ENCODE measurements at places on chromosomes 7 and 10. TPM values are rescaled to one million over a fixed set of nuclear protein-coding genes. Genes with fewer than 3 reads are reported as not detected.
A peak's percentile ranks its signal among the peaks of the same experiment; 100 is the strongest.

- no peak for DNase-seq
Measured at GRCh38 chr10:75922435-75922834, 491.0 kb downstream of the LRMDA start.

DNA sequence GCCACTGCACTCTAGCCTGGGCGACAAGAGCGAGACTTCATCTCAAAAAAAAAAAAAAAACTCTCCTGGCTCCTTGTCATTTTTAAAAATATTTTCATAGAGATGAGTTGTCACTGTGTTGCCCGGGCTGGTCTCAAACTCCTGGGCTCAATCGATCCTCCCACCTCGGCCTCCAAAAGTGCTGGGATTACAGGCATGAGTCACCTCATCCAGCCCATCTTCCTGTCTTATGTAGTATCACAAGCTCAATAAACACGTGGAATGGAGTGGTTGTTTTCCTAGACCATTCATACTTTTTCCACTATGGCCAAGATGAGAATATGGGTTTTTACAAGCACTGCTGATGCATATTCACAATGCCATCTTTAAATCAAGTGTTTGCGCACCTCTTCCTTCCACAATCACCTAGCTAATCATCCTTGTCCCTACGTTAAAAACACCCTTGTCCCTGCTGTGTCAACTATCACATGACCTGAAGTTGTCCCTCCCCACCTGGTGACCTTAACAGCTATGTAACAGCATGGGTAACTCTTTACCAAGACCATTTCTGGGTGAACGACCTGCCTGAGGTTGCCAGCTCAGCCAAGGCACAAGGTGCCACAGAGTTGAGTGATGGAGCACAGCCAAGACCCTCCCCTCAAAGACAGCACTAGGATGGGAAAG lies 21.3 kb downstream of the DLG5 start:
- no peak for DNase-seq

GRCh38 chr10:126135177-126135576 lies 238.8 kb downstream of the FANK1 start:
- DNase-seq: no peak

DNA sequence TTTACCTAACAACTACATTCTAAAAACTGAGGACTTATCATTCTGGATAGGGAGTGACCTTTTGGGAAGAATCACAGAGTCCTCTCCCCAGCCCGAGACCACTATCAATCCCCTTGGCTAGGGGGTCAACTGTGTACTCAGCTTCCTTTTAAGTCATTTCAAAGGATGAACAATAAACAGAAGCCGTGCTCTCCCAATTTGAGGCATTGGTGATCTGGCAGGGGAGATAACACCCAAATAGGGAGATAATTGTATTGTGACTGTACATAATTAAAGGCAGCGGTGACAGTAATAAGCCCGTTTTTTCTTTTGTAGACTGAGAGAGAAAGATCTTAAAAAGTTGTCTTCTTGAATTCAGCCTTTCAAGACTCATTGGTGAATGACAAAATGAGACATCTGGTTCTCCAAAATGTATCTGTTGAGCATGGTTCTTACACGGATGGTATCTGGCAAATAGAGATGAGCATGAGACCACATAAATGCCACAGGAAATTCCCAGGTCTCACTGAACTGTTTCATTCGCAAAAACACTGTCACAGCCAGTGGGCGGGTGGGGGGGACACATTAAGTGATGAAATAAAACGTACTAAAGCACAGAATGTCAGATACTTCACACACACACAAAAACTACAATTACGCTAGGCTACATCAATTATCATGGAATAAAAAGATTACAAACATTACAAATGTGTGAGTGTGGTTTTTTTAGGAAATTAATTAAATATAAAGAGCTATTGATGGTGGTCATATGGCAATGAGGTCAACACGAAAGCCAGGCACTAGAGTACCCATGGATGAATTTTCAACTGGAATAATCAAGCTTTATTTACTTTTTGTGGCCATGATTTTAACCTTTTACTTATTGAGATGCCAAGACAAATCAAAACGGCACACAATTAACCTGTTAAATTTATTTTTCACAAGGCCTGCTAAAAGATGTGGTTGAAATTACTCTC lies 108.4 kb downstream of the HIPK2 start:
- DNase-seq: no peak

GRCh38 chr7:80732630-80733029 lies 94.2 kb downstream of the CD36 start:
- DNase-seq: peak; percentile 54

DNA sequence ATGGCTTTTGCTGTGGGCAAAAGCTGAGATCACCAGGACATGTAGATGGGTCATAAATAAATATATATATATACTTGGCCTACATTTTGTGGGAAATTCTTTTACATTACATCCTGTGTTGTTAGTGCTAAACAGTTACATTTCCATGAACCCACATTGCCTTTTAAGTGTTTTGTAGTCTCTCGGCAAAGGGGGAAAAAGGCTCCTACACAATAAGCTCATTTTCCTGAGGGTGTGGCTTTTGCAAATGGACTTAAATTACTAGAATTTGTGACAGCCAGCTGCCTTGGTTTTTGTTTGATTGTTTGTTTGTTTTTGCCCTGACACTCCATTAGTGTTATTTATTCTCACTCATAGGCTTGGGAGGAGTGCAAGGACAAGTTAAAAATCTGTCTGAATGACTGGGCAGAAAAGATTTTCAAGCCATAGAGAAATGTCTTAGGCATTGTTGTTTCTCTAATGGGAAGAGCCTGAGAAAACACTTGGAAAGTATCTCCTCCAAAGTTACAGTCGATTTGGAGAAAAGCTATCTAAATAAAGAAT lies 128.8 kb downstream of the DGKB start:
- no peak for DNase-seq

DNA sequence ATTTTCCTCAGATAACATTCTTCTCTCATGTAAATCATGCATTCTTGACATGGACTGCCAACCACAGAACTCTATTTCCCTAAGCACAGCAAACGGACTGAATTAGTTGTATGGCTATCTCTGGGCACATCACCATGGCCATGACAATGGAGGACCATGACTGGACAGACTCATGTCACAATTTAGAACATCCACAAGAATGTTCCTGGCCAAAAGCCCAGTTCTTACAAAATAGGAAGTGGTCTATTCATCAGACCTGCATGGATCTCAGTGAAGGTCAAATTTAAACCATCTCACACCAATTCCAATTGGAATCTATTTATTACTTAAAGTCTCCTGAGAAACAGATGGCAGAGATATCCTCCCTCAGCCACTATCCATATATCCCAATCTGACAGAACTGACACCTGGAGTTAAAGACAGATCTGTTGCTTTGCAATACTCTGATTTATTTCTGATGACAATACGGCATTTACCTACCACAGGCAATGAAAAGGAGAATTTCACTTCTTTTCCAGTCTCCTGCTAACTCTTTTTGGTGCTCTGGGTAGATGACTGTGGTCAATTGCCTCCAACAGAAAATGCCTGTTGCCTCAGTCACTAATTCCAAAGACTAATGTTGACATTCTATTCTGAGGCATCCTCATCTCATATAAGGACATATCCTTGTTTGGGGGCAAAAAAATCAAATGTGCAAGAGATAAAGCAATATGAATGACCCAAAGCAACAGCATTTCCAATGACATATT lies 254.8 kb downstream of the HTR7 start:
- no peak for DNase-seq

The CYP2E1 gene
- total RNA-seq: not detected

The ITPRID1 gene
- 0.05 TPM for total RNA-seq

The OR6B1 gene
- not detected for total RNA-seq

The GOT1 gene
- total RNA-seq: 38.5 TPM

The KLF14 gene
- not detected for total RNA-seq

DNA sequence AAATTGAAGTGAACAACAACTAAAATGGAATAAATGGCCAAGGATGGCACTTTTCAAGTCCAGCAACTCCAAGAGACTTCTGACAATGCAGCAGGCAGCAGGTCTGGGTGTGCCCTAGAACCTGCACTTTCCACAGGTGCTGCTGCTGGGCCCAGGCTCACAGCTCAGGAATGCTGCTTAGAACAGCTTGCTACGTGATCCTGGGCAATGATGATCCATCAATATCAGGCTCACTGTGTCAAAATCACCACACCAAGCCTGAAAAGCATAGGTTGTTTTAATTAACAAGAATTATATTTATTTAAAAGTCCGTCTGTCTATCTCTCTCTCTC lies 148.4 kb downstream of the TNS3 start:
- DNase-seq: no peak

Data from HT-29 (cell line).